ENCODE measurements at places on chromosomes 1 and 21. TPM values are rescaled to one million over a fixed set of nuclear protein-coding genes. Genes with fewer than 3 reads are reported as not detected.

TCEA3 gene
- 64.6 TPM for total RNA-seq

GRCh38 chr1:19676438-19676922 is 11.8 kb downstream of the HTR6 start:
- no peak for DNase-seq

DNA sequence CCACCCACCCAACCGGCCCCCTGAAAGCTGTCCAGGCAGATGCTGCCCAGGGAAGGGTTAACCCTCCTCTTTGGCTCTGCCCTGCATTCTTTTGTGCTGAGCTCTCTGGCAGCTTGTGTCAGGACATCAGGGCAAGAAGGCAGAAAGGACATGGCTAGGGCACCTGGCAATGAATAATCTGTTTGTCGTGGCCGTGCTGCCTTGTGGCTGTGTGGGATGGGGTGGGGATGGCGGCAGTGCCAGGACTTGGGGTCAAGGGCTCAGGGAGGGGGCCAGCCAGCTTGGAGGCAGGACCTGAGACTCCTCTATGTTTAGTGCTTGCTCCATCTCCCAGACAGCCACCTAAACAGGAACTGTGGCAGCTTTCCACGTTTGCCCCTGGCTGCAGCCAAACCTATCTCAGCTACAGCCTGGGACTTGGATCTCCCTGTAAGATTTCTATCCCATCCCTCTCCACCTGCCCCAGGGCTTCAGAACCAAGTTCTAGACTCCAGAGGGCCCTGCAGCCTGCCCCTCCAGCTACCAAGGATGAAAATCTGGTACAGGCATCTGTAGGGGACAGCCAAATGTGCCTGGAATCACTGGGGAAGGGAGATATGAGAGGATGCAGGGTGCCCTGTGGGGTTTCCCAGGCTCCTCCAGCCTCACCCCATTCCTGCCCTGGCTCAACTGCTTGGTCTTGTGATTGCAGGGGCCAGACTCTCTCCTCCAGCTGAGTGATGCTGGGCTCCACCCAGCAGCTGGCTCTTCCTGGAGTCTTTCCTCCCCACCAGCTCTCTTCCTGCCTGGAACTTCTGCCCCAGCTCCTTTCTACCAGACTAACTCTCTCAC is 9.6 kb upstream of the GPR37L1 start:
- no peak for DNase-seq

DNA sequence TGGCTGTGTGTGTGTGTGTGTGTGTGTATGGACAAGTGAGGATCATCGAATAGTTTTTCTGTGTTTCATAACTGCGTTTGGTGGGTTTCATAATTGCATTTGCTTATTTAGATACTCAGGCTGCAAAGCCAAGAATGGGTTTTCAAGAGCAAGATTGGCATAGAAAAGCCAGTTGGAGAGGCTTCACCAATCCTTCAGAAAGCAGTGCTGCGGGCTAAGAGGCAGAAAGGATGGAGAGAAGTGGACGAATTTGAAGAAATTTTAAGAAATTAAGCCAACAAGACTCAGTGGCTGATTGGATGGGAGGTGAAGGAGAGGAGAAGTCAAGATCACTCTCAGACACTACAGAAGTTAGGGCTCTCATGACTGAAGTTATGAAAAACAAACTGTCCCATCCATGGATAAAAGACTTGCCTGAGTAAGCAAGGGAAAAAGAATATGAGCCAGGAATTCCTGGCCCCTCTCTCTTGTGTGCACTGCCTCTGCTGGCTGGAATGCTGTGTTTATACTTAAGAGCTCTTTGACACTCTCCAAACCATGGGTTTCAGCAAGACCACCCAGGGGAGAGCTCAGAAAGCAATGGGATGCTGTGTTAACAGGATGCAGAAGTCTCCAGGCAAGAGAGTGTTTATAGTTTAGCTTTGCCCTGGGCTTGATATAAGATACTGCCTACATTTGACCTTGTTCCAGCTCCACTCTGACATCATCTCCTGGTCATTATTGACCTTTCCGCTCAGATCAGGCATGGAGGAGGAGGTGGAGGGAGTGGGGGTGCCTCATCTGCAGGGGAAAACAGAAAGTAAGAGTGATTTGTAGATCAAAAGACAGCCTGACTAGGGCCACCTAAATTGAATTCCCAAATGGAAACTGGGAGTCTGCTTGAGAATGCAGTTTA is 232.0 kb upstream of the PLXNA2 start:
- no peak for DNase-seq

DNA sequence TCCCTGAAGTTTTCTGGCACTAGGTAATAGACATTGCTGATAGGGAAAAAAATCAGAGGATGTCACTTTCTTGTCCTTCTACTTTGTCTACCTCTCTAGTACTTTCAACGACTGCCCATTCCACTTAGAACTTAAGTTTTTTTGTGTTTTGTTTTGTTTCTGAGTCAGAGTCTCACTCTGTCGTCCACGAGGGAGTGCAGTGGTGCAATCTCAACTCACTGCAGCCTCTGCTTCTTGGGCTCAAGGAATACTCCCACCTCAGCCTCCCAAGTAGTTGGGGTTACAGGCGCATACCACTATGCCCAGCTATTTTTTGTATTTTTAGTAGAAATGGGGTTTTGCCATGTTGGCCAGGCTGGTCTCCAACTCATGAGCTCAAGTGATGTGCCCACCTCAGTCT is 79.2 kb downstream of the SGIP1 start:
- DNase-seq, result no peak

Measured in Peyer's patch (tissue), 4 donors.